ENCODE measurements at places on chromosomes 1 and 21.

DNA sequence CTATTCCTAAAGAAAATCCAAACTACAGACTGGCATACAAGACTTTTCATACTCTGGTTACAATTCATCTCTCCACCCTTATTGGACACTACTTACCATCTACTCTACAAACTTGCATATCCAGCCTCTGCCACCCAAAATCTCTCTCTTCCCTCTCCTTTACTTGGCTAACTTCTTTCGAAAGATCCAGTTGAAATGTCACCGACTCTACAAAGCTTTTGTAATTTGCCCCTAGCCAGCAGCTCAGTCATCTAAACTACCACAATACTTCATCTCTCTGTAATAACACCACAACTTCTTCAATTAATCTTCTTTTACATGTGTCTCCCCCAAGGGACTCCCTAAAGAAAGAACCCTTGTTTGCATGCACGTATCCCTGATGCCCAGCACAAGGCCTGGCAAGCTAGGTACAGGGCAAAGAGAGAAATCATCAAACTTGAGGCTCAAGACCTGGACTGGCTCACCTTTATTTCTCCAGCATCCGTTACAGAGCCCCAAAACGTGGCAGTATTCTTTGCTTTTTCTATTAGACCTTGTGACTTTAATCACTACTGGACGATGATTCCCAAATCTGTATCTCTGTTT, 2.7 kb downstream of the ZBTB21 start:
- DNase-seq: no peak

GRCh38 chr1:94235189-94236012, 2.0 kb downstream of the ARHGAP29 start:
- no peak for DNase-seq

GRCh38 chr1:25724201-25724600, 75.8 kb upstream of the SELENON start:
- no peak for DNase-seq

DNA sequence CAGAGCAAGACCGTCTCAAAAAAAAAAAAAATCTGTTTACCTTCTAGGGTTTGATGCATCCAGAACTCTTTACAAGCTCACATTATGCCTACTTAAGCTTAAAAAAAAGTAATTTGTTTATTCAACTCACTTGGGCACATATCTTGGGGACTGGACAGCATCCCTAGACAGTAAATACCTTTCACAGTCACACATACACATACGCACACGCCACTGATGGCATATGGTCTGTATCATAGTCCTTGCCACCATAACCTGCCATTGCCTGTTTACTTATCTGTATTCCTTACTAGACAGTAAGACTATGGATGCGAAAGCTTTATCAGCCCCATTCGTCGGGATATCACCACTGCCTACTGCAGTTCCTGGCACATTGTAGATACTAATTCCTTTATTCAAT, 446.3 kb upstream of the RGS18 start:
- DNase-seq: no peak

DNA sequence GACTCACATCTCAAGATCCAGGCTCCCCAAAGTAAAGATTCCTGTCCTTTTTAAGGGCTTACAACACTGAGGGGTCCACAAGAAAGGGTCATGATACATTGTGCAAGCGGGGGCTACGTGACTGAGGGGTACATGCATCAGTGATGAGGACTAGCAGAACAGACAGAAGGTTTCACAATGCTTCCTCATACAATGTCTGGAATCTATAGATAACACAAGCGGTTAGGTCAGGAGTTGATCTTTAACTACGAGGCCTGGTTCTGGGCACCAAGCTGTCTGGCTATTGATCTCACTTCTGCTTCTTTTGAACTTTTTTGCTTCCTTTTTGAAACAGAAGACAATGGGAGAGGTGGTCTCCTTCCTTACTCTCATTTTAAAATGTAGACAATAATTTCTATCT, 718.6 kb downstream of the AMY1C start:
- no peak for DNase-seq

DNA sequence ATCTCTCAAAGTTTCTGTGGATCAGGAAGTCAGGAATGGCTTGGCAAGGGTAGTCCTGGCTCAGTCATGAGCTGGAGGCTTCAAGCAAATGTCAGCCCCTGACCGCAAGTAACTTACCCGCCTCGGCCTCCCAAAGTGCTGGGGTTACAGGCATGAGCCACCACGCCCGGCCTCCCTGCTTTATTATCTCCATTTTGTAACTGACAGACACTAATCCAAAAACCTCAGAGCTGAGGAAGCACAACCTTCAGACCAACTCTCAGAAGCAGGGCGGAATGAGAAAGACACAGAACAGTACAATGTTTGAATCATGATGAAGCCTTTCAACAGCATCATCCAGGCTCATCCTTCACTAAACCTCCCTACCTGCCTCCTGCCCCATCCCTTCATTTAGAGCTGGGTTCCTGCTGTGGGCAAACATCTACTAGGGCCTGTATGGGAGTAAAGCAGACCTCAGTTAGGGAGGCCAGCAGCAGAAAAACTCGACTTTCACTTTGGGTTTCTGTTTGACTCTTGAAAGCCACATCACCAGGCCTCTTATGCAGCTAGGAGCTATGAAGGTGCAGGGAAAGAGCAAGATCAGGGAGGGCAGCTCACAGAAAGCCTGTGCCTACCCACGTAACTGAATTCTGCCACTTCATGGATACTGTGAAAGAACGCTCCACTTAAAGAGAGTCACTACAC, 84.4 kb upstream of the RAB4A start:
- no peak for DNase-seq

DNA sequence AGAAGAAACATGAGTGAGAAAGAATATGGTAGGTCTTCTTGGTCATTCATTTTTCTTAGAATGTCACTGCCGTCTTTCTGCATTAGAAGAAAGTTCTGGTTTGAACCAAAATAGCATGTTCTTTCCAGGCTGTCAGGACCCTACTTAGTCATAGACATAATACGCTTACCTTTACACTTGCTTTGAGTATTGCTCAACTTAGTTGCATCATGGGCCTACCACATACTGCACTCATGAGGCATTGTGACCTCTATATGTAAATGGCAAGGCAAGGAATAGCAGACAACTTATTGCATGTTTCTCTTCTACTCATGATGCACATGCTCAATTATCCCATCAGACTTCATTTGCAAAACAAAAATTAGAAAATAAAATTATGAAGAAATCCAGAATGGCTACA, 415.0 kb downstream of the HLX start:
- DNase-seq: no peak

- no peak for DNase-seq
These were observed 87.1 kb downstream of the BCAR3 start for GRCh38 chr1:93594603-93594880.

GRCh38 chr1:232303222-232303620, 326.7 kb downstream of the SIPA1L2 start:
- DNase-seq: no peak

- DNase-seq: no peak
These were observed 33.4 kb upstream of the NRIP1 start for GRCh38 chr21:15098181-15098580.

DNA sequence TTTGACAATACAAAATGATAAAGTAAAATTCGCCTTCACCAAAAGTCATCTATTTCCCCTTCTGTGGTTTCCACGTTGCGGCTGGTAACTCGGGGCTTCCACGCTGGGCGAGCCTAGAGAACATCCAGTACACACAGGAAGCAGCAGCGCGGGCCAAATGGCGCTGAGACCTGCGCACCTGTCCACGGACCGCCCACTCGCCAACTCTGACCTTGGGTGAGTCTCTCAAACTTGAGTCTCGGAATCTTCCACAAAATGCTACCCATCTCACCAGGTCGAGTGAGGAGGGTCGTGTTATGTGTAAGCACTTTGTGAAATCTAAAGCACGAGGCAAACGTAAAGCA, 820 bp upstream of the TTF2 start:
- peak; percentile 41 for DNase-seq

- DNase-seq: no peak
These were observed 2.1 kb downstream of the GALNT2 start for GRCh38 chr1:230068952-230069684.

- no peak for DNase-seq
These were observed 1560.3 kb downstream of the MRPL39 start for GRCh38 chr21:24046829-24047443.

GRCh38 chr1:40769815-40770214, 13.8 kb upstream of the KCNQ4 start:
- DNase-seq: no peak

DNA sequence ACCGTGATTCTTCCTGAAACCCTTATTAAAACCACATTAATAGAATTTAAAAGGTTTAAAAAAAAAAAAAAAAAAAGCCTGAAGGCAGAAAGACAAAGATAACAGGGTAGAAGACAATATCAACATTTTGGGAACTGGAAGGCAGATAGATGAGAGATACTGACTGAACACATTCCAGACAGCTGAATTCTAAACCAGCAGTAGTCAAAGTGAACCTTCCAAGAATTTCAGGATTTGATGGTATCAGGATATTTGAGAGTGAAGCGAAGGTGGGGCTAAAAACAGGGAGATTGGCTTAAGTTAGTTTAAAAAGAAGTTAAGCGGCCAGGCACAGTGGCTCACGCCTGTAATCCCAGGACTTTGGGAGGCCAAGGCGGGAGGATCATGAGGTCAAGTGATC, 5.3 kb upstream of the CXADR start:
- no peak for DNase-seq

DNA sequence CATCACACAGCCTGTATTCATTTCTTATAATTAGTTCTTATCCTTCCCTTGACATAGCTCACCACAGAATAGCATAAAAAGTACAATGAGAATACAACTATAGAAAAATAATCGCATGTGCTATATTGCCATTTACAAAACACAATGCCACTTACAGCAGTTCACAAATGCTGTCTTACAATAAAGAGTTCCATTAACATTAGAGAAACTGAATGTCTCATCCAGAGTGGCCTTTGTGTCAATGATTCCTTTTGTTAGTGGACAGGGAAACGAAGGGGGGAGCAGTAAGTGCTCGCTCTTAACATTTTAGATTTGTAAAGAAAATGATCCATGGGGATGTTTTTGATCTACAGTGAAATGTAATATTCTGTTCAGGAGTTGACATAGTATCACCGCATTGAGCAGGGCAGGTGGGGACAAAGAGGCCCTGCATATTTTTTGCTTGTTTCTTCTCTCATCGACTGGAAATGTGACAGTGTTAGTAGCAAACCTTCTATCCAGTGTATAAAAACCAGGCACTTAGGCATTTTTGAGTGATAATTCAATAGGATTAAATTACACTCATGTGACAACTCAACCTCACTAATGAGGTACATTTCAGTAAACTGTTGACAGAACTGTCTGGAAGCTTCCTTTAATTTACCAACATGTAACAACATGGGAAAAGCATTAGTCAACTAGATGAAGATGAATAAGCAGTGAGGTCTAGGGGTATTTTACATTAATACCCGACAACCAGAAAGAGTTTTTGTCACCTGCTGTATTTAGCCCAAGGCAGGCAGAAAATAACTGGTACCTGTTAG, 35.6 kb upstream of the RRP15 start:
- DNase-seq: no peak

DNA sequence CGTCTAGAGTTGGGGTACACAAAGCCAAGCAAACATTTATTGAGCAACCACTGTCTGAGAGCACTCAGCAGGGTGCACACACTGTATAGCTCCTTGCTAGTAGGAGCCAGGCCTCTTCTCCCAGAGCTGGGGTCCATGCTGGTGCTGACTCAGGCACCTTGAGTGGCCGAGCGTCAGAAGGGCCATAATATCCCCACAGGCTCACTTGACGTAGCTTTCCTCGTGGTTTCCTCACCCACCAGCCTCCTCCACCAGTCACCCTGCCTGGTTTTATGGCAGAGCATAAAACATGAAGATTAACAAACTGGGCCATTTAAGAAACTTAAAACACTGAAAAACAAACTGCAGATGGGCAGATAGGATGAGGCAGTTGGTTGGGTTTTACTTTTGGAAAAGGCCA, 361.5 kb downstream of the HHAT start:
- no peak for DNase-seq

- DNase-seq: no peak
These were observed 1.9 kb upstream of the NAV1 start for GRCh38 chr1:201537028-201537427.

GRCh38 chr1:3610527-3611169, 660 bp downstream of the MEGF6 start:
- DNase-seq: no peak

DNA sequence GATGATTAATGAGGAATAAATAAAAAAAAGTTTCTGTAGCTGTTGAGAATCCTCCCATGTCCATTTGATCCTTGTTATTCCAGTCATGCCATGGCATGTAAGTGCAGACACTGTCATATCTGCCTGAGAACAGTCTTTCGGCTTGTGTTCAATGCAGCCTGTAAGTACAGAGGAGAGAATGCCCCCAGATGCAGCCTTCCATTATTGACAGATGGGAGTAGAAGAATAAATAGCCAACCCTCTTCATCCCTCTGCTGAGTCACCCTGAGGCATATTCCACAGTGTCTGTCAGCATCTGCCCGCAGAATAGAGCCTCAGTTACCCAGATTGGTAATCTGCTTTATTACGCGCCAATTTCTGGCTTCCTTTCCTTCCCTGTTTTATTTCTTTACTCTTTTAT, 139.4 kb downstream of the LRRC7 start:
- no peak for DNase-seq

GRCh38 chr1:243465738-243466137, 209.9 kb downstream of the SDCCAG8 start:
- DNase-seq: no peak

- DNase-seq: no peak
These were observed 28.7 kb upstream of the RGS5 start for GRCh38 chr1:163231385-163231784.

DNA sequence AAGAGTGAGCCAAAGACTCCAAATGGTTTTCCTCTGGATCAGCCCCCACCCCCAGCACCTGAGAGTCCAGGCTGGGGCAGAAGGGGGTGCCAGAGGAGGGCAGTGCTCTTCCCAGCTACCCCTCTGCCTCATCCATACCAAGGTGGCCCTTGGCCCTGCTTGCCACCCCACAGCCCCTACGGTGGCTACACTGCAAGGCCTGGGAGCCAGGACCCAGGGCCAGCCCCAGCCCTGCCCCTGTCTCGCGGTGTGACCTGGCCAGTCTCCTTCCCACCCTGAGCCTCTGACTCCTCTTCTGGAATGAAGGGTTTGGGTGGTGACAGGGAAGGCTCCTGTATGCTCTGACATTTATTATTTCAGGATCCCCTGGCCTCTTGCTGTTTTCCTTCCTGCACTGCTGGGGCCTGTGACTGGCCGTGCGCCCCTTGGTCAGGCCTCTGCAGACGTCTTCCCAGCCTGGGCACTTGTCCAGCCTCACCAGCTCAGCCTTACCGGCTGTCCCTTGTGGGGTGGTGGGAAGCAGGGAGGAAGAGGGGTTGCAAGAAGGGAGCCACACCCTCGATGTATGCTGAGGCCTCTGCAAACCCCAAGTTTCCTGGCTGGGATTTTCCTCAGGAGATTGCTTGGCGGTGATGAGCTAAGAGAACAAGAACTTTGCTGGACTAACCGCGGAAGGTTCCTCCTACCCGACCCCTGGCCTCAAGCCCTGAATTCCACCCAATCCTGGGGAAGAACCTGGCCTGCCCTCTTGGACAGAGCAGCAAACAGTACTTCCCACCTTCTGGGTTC, 13.5 kb downstream of the ASAP3 start:
- no peak for DNase-seq

GRCh38 chr1:47334765-47335435, 1.3 kb downstream of the CMPK1 start:
- DNase-seq: no peak

- DNase-seq: no peak
These were observed 2.6 kb upstream of the CFAP45 start for GRCh38 chr1:159902541-159902940.

GRCh38 chr1:208896768-208897167, 652.6 kb upstream of the PLXNA2 start:
- no peak for DNase-seq

- DNase-seq: no peak
These were observed 50.4 kb upstream of the ADAMTS5 start for GRCh38 chr21:27017246-27017645.

Data from stimulated activated CD4-positive, alpha-beta T cell treated with anti-CD3 and anti-CD28 coated beads, Interleukin-1b, Interleukin-23, amount 100 ng/mL, for 4 hours (primary cell).